ENCODE measurements at places on chromosomes 5 and 9.

DNA sequence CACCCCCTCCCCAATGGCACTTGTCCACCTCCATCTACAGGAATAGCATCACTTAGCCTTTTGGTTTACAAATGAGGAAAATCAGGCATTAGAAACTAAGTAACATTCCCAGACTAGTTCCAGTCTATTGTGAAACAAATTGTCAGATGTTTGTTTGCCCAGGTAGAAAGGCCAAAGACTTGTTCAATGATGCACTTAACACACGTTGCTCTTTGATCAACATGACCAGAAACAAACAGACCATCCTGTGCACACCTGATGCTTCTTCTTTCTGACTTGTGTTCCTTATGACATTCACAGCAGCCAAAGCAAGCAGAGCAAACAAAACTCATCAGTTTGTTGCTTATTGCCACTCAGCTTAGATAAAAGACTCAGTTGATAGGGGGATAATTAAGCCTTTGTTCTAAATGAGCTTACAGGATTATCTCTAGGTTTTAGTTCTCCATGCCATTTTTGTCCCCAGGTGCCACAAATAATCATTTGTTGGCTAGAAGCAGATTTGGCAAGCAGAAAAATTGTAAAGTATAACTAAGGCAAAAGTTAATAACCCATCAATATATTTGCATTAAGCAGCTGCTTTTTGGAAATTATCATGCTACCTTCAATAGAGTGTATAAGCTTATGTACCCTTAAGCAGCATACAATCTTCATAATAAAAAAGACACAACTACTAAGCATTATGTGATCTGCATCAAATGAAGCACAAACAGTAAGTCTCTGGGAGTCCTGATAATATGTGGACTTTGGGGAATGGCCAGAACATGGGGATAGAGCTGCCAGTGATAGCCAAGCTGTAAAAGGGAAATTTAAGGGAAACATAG, 26.3 kb upstream of the FST start:
- DNase-seq = no peak

GRCh38 chr9:121548666-121549065, 49.0 kb upstream of the GGTA1 start:
- DNase-seq = no peak

DNA sequence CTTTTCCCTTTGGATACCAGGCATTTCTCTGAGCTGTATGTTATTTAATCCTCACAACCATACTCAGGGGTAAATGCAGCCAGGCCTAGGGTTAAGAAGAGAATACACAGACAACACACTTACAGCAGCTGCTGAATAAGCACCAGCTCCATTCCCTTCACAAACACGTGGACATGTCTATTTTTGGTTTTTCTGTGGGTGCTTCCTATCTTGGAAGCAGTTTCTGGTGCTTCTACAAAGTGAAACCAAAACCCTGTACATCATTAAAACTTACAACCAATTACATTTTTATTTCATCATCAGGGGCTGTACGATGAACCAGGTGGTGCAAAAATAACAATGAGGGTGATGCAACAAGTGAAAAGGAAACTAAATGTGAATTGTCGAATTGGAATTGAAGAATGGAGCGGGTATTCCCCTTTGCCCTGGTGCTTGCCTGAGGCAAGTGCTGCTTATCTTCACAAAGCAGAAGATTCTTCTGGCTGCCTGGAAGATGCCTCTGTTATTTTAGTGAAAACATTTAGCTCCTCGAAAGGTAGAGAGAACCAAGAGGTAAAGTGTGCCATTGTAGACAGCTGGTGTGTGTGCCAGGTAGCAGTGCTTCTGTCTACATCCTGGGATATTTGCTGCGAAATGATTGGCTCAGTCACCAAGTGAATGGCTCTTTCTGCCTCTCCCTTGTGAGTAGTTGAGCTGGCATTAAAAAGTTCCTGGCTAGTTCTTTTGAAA, 18.6 kb upstream of the IFNB1 start:
- no peak for DNase-seq

DNA sequence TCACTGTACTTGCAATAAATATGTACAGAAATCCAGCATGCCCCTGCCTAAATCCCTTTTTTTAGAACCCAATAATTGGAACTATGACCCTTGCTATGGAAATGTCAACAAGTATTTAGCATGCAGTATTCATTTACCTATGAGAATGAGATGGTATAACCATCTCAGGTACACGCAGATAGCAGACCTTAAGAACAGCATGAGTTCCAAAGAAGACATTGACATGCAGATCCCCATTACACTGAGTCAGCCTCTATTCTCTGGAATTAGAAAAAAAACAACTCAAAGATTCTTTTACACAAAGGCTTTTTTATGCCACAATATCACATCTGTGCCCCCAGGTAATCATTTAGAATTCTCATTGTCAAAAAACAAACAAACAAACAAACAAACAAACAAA, 325.6 kb upstream of the TLE4 start:
- DNase-seq = no peak

DNA sequence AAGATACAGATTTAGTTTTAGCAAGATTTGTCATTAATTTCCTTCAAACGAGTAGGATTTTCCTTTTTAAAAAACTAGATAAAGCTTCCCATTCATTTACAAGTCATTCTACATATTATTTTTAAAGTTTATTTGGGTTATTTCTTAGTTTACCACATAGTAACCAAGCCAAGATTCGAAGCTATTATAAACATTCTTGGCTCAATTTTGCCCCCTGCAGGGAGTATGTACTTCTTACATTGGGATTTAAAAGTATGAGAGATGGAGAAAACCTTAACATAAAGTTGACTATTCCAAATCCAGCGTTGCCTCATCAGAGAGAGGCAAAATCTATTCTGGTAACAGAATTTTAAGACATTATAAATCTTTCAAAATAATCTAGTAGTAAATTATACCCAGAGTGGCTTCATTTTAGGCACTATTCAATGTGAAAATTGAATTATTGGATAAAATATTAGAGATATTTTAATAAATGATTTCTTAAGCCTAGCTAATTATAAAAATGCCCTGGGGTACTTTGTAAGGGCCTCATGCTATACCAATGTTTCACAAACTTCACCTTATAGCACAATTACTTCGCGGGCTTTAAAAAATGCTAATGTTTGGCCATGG, 39.1 kb downstream of the FBN2 start:
- no peak for DNase-seq

DNA sequence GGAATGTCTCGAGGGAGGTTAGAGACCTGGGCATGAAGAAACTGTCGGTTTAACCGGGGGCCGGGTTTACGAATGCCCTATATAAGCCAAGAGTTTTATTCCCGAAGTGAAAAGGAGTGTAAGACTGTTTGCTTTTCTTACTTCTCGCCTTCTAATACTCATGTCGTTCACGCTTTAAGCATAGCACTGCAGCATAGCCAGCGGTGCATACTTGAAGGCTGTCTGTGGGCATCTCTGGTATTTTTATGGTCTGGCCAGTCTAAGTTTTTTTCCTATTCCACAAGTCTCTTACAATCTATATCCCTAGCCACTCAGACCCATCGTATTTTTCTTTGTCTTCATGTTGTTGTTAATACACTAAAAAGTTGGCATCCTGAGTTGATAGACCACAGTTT, 1.2 kb downstream of the UHRF2 start:
- no peak for DNase-seq

DNA sequence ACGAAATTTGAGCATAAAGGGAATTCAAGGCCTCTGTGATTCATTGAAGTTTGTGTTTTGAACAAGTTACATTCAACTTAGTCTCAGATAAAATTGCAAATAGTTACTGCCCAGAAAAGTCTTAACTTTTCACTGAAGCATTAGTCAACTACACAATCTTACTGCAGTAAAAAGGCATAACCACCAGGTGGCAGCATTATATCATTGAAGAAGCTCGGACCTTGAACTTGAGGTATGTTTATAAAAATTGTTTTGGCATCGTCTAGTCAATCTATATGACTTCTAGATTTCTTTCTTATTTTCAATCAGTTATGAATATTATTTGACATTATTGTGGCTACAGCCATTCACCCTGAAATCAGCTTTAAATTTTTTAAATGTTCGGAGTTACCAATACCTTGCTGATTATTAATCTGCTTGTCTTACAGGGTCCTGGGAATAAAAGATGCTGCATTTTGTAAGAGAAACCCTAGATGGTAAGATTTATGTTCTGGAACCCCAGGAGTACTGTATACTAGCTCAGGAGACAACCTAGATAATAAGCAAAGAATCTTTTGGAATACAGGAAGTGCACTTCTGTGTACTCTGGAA, 83.9 kb upstream of the GRAMD2B start:
- no peak for DNase-seq

GRCh38 chr5:75463726-75464125, 47.7 kb downstream of the CERT1 start:
- DNase-seq = no peak

GRCh38 chr5:76473009-76473336, 69.9 kb downstream of the IQGAP2 start:
- DNase-seq = no peak

GRCh38 chr5:123398058-123398733, 25.0 kb downstream of the CEP120 start:
- no peak for DNase-seq

- DNase-seq = no peak
Measured at GRCh38 chr5:104412649-104413240, 850.2 kb upstream of the NUDT12 start.

GRCh38 chr5:102843997-102844396, 88.9 kb downstream of the PAM start:
- DNase-seq = no peak

DNA sequence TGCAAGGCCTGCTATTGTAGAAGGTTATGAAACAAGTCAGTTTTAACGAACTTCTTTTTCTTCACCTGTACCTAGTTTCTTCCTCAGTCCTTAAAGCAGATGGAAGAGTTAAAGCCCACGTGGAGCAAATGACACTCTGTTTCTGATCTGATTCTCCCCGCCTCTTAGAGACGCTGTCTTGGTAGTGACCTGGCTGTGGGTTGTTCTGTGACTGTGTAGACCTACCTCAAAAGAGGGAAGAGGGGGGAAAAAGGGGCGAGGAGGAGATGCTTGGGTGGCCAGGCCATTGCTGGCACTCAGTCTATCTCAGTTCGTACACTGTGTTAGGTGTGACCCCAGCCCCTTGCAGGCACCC, 610 bp downstream of the GFRA3 start:
- no peak for DNase-seq

DNA sequence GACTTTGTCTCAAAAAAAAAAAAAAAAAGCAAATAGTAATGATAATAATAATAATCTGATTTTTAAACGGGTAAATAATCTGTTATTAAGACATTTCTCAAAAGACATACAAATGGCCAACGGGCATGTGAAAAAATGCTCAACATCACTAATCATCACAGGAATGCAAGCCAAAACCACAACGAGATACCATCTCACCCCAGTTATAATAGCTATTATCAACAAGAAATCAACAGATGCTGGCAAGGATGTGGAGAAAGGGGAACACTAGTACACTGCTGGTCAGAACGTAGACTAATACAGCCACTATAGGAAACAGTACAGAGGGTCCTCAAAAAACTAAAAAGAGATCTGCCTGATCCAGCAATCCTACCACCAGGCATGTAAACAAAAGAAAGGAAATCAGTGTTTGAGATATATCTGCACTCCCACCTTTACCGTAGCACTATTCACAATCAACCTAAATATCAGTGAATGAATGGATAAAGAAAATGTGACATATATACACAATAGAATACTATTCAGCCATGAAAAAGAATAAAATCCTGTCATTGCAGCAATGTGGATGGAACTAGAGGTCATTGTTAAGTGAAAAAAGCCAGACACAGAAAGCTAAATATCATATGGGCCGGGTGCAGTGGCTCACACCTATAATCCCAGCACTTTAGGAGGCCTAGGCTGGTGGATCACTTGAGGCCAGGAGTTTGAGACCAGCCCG, 24.9 kb downstream of the VAV2 start:
- DNase-seq = no peak

DNA sequence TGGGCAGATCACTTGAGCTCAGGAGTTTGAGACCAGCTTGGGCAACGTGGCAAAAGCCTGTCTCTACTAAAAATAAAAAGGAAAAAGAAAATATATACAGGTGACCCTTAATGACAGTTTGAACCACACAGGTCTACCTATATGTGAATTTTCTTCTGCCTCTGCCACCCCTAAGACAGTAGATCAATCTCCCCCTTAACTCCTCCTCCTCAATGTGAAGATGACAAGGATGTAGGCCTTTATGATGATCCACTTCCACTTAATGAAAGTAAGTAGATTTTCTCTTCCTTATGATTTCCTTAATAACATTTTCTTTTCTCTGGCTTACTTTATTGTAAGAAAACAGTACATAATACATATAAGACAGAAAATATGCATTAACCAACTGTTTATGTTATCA, 3.4 kb downstream of the AKNA start:
- DNase-seq = no peak

DNA sequence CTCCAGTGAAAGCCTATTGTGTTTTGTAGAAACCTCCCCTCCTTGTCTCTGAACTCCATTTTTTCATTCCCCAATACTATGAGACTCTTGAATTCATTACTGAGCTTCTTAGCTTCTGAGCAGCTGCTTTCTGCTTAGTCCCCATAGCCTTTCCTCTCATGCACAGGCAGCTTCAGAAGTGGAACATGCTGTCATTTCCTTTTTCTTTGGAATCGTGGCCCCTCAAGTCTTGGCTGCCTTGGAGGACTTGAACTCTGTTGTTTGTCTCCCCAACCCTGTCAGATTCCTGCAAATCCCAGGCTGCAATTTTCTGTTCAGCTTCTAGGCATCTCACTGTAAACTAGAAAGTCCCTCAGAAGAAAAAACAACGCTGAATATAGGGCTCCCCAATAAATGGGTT, 268.5 kb downstream of the ARRDC3 start:
- no peak for DNase-seq

GRCh38 chr9:121491111-121491510, 8.5 kb downstream of the GGTA1 start:
- DNase-seq = no peak

GRCh38 chr5:112127861-112128260, 291.2 kb downstream of the EPB41L4A start:
- no peak for DNase-seq

DNA sequence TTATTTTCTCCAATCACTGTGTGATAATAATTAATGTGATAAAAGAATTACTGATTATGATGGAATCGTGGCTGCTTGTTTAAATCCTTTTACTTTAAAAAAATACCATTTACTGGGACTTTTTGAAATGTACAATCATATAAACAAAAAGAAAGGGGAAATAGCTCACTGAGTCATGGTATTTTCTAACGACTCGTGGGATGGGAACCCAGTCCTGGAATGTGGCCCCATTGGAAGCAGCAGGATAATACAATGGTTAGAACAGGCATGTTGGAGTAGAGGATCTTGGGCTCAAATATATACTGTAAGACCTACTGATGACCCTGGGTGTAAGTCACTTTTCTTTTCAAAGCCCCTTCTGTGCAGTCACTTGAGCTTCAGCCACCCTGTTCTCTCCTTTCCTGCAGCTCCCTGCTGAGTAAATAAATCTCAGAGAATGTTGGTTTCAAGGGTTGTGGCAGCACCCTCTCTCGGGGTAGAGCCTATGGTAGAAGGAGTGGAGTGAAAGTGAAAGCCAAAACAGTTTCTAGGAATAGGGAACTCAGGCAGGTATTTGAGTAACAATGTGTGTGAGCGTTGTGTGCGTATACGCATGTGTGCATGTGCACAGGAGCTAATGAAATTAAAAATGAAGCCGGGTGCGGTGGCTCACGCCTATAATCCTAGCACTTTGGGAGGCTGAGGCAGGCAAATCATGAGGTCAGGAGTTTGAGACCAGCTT, 40.8 kb upstream of the LARP1 start:
- DNase-seq = no peak

Data from activated naive CD4-positive, alpha-beta T cell (primary cell).